Neural crest cell (in vitro differentiated cells): ENCODE measurements at places on chromosomes 3 and 15.

DNA sequence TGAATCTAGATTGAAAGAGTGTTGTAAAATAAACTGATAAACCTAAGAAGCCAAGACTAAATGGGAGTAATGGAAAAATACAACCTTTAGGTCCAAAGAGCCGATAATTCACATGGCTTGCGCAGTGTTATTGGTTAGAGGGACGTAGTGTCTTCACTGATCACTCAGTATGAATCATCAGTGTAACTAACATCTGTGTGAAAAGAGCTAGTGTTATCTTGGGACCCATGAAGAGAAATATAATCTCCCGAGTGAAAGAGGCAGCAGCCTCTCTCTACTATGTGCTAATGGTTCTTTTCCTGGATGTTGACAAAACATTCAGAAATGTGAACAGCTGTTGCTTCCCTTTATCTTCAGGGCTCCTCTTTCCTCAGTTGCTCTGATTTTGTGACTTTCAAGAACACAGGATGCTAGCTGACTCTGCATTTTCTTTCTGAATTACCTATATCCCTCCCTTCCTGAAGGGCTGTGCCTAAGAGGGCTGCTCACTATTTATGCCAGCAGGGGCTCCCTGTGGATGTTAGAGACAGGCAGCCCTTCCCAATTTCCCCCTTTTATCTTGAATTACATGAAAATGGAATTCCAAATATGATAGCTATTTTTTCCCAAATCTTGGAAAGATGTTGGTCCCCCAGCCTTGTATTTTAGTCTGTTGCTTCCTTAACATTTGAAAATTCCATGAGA is 128.8 kb downstream of the GRM7 start:
- DNase-seq = no peak

DNA sequence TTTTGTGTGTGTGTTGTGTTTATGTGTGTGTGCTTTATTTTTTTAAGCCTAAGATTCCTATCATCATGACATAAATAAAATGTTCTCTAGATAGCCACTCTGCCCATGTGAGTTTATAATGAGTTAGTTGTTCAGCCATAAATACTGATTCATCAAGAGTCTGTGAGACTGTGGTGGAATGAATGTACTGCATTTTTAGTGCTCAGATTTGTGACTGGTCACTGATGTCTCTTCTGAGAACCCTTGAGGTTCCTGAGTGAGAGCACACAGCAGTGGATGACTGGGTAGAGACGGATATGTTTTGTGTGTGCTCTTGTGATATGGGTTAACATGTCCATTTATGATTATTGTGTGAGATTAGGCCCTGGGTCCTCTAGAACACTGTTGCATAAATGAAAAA is 51.2 kb downstream of the SETD5 start:
- DNase-seq = no peak

DNA sequence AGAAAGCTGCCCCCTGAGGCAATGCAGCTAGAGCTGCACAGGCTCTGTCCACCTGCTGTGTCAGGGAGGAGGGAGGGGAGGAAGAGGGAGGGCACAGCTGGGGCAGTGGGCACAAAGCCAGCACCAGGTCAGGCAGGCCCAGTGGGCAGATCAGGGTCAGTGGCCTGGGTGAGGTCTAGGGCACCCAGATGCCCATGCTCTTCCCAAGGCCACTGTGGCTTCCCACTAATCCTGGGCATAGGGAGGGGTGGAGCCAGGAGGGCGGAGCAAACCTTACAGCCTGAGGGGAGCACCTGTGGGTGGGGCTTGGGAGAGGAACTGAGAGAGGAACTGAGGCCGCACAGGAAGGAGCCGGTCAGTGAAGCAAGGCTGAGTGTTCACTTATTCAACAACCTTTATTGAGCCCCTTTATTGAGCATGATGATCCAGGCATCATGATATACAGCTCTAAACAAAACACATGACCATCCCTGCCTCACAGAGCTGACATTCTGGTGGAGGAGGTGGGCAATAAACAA is 55.0 kb downstream of the RHCG start:
- no peak for DNase-seq

- DNase-seq = no peak
Observed at GRCh38 chr3:112791736-112792135, 54.9 kb downstream of the CD200R1L start.

GRCh38 chr3:49134471-49135265 is 1.8 kb upstream of the LAMB2 start:
- no peak for DNase-seq

DNA sequence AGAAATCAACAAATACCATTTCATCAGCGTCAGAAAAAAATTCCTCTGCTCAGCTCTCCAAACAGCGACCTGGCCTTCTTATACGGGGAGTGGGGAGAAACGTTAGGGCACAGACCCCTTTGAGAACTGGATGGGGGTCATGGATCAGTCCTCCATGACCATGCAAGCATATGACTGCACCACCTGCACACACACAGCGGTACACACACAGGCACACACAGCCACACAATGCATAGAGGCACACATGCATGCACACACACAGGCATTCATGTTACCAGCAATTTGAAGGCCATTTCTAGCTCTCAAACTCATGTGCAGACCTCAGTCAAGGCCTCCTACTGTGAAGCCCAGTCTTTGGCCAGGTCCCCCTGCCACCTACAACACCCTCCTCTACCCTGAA is 50.2 kb downstream of the SLC41A3 start:
- no peak for DNase-seq

DNA sequence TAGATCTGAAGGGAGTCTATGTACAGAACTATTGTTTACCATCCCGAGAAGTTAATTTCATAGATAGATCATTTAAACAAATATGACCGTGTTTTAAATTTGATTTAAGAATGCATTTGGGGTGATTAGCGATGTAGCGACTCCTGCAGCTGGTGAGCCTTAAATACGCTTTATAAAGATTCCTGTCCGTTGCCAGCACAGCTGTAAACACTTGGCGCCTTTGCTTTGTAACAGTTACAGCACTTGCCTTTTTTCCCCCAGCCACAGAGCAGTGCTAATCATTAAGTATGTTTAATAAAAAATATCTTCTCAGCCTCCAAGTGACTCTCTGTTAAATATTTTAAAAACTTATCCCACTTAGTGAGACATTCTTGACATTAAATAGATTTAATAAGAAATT is 333.8 kb downstream of the FEZF2 start:
- DNase-seq = no peak

GRCh38 chr3:120163026-120163425 is 68.8 kb upstream of the GSK3B start:
- no peak for DNase-seq

DNA sequence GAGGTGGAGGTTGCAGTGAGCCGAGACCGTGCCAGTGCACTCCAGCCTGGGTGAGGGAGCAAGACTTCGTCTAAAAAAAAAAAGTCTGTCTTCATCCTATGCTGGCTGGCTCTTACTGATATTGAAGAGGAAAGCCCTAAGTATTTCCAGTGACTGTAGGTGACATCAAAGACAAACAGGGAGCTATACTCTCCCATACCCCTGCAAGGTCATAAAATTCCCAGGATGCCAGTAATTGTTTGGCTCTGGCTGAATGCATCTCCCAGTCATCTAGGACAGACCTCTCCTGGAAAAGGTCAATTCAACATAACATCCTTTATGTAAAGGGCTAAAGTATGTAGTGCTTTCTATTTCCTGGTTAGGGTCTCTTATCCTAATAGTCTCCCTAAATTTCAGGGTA is 8.0 kb downstream of the ZBBX start:
- no peak for DNase-seq

DNA sequence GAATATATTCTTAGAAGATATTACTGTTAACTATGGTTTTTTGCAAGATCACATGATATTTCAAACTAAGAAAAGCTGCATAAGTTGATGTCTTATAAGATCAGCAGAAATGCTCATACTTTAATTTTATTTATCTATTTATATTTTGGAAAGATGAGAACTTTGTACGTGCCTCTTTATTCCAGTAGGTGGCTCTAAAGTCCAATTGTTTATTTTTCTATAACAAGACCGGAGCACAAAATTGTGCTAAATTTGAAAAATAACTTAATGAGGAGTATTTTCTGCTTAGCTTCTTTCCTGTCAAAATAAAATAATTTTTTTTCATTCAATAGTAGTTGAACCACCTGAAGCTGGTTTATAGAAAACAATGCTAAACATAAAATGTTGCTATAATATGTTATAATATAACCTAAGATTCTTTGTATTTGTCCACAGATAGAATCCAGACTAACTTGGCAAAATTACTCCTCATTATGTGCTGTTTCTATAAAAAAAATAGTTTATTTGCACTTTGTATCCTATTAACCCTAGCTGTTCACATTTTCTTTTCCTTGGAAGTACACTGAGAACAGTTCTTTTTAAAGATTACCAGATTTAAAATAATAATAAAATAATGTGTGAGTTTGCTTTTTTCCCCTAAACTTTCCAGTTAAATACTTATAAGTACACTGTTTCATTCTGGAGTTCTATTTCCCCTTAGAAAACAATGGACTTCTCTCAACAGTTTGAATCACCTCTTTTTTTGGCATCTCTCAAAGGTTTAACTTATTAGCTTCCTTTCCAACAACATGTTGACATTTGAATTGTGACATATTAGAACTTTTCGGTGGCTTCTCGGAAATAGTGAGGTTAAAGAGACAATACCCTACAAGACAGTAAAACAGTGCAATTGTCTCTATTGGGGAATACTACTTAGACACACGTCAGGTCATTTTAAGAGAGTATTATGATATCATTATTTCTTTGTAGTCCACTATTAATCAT is 530.0 kb downstream of the MECOM start:
- DNase-seq = no peak

- no peak for DNase-seq
Observed at GRCh38 chr15:87753539-87753938, 503.0 kb downstream of the NTRK3 start.

DNA sequence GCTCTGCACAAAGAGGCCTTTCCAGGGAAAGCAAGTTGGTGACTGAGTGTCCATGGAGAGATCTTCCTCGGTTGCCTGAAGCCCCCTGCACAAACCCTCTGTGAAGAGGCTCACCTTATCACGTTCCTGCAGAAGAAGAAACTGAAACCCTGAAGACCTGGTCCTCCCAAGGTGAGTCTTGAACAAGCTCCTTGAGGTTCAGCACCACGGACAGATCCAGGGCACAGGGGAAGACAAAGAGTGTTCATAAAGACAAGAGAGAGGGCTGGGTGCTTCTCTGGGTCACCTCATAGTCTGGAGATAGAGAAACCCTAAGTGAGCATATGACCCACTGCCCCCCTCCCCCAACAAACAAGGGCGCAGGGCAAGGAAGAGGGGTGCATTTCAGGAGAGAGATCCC is 21.7 kb upstream of the TBC1D21 start:
- DNase-seq = peak; percentile 69

- no peak for DNase-seq
Observed at GRCh38 chr3:43910750-43911149, 220.0 kb downstream of the ABHD5 start.

GRCh38 chr3:129984125-129984524 is 9.6 kb downstream of the TRH start:
- DNase-seq = no peak

- no peak for DNase-seq
Observed at GRCh38 chr3:42009456-42009855, 47.6 kb upstream of the ULK4 start.

- no peak for DNase-seq
Observed at GRCh38 chr15:68286256-68286655, 8.7 kb downstream of the FEM1B start.

GRCh38 chr3:38646630-38647029 is 2.9 kb downstream of the SCN5A start:
- no peak for DNase-seq

DNA sequence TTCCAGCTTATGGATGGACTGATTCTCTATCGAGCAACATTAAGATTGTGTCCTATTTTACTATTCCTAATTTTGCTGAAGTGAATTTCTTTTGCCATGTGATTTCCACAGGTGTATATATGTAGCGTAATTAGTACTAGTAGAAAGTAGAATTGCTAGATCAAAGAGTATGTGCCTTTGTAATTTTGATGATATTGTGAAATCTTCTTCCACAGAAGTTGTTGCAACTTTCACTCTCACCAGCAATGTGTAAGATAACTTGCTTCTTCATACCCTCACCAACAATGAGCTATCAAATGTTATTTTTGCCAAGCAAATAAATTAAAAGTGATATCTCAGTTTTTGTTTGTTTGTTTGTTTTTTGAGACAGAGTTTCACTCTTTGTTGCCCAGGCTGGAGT is 5.4 kb downstream of the PGBD4 start:
- no peak for DNase-seq

DNA sequence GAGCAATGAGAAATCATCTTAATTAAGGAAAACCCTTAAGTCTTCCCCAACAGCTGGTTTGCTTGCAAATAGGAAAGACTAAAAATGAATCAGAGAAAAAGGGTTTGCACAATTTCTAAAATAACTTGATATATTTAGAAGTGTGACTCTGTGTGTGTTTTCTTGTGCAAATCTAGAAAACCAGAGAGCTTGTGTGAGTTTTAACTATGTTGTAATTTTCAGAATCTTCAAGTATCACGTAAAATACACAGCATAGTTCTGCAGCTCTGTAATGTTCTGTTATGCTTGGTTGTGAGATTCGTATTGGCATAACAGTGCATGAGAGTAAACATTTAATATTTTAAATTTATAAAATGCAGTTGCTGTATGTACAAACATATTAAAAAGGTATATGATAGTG is 74.7 kb upstream of the GAP43 start:
- no peak for DNase-seq

DNA sequence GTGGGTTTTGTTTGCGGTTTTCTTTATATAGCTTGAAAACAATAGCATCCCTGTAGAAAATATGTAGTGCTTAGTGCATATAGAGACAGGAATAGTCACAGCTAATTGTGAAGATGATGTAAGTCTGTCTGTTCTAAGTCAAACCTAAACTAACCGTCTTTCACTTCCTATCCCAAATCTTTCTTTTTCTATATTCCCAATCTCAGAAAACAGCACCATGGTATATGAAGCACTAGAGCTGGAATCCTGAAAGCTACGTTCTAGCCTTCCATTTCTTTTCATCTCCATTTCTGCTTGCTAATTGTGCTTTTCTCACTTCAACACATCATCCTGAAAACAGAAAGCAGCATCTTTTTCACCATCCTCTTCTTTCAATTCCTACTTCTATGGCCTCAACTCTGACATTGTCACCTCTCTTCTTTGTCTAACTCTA is 1235.5 kb downstream of the ROBO2 start:
- DNase-seq = no peak

DNA sequence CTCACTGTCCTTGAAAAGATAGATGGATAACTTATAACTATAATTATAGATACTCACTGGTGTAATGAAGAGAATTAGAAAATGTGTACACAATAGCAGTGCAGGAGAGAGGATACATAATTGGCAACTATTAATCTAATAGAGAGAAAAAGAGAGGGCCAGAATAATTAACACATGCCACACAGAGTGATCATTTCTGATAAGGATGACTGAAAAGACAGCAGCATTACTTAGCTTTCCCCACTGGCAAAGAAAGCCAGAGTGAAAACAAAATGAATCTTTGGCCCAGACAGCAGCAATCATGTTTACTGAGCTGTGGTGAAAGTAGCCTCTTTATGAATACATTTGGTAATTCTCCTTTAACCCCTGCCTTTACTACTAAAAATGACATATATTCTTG is 493.3 kb upstream of the ROBO1 start:
- DNase-seq = no peak
